HCT116 (cell line): ENCODE measurements at places on chromosomes 3 and 15. TPM values are rescaled to one million over a fixed set of nuclear protein-coding genes. Genes with fewer than 3 reads are reported as not detected.
A peak's percentile ranks its signal among the peaks of the same experiment; 100 is the strongest.

- no peak for DNase-seq
Measured at GRCh38 chr3:52176180-52176752, 21.7 kb upstream of the ALAS1 start.

DNA sequence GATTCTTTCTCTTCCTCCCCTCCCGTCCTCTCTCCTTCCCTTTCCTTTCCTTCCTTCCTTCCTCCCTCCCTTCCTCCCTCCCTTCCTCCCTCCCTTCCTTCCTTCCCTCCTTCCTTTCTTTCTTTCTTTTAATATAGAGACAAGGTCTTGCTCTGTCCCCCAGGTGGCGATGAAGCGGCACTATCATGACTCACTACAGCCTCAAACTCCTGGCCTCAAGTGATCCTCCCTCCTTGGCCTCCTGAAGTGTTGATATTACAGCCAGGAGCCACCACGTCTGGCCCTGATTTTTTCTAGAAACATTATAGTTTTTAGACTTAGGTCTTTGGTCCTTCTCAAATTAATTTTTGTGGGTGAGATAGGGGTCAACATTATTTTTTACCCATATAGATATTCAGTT lies 15.5 kb downstream of the GRM2 start:
- DNase-seq = peak; percentile 10

GRCh38 chr15:90911906-90912769 lies 9.0 kb downstream of the MAN2A2 start:
- DNase-seq = no peak

GRCh38 chr3:74624301-74624700 lies 9.8 kb upstream of the CNTN3 start:
- no peak for DNase-seq

DNA sequence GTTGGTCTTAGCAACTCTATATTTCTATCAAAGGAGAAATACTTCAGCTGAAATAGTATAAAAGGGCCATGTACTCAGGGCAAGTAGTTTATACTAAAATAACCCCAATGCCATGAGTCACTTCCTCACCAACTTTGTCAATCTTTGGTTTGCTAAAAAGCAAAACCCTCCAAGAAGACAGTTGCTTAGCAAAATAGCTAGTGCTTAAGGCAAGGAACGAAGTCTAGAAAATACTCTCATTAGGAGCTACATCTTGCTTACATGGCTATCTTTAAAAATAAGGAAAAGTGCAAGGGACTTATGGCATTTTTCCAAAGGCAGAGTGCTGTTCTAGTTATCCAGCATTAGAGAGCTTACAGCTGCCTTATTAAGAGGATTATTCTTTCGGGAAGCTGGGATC lies 28.4 kb downstream of the P3H2 start:
- no peak for DNase-seq

GRCh38 chr15:68578980-68579935 lies at the start of gene CORO2B:
CORO2B (plus strand) TSS chr15:68578993; CDS start chr15:68579263, 270 bp downstream.
- no peak for DNase-seq

GRCh38 chr3:39000008-39000450 lies 51.7 kb downstream of the SCN11A start:
- peak; percentile 80 for DNase-seq

Gene MAP6D1
- total RNA-seq = 5.3 TPM
